ENCODE measurements at places on chromosomes 2 and 18.

GRCh38 chr18:12234451-12235190 lies 19.5 kb upstream of the CIDEA start:
- no peak for DNase-seq

DNA sequence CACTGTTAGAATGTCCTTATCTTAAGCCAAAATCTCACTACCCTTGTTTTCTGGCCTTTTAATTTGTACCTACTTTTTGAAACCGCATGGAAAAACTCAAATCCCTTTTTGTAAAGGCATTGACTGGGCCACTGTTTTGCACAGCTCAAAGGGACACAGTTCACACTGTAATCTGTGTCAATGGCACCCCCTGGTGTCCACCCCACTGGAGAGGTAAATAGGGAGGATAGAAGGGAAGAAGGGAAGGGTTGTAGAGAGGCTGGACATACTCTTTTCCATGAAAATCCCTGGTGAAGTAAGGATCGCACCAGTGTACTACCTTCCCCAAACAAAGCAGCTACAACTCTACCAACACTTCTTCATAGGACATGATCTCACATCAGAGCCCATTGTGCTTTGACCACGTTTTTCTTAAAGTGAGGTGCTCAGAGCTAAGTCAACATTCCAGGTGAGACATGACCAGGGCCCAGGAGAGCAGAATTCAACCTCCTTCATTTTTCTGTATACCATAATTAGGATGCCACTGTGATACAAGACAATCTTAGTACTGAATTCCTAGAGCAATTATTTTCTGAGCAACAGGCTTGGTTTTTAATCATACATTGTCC lies 92.4 kb upstream of the RMDN2 start:
- DNase-seq = peak; percentile 65

- DNase-seq = no peak
These were observed 329.1 kb downstream of the SETBP1 start for GRCh38 chr18:45009756-45010155.

GRCh38 chr2:204468746-204469429 lies 76.4 kb upstream of the PARD3B start:
- DNase-seq = peak; percentile 94

DNA sequence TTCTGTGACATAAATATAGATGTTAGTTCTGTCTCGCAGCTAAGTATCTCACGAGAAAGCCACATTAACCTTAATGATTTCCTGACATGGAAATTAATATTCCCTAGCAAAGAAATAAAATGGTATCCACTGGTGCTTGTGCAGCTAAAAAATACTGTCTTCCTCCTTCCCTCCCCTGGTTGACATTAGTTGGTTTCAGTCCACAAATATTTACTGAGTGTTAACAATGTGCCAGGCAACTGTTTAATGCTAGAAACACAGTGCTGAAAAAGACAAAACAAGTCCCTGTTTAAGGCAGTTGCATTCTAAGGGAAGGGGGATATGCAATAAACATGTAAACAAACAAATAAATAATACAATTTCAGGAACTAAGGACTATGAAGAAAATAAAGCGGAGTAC lies 44.2 kb upstream of the VPS54 start:
- DNase-seq = no peak

GRCh38 chr18:73748731-73749130 lies 398.9 kb downstream of the FBXO15 start:
- DNase-seq = no peak

- DNase-seq = no peak
These were observed 386.2 kb downstream of the SETBP1 start for GRCh38 chr18:45066886-45067285.

DNA sequence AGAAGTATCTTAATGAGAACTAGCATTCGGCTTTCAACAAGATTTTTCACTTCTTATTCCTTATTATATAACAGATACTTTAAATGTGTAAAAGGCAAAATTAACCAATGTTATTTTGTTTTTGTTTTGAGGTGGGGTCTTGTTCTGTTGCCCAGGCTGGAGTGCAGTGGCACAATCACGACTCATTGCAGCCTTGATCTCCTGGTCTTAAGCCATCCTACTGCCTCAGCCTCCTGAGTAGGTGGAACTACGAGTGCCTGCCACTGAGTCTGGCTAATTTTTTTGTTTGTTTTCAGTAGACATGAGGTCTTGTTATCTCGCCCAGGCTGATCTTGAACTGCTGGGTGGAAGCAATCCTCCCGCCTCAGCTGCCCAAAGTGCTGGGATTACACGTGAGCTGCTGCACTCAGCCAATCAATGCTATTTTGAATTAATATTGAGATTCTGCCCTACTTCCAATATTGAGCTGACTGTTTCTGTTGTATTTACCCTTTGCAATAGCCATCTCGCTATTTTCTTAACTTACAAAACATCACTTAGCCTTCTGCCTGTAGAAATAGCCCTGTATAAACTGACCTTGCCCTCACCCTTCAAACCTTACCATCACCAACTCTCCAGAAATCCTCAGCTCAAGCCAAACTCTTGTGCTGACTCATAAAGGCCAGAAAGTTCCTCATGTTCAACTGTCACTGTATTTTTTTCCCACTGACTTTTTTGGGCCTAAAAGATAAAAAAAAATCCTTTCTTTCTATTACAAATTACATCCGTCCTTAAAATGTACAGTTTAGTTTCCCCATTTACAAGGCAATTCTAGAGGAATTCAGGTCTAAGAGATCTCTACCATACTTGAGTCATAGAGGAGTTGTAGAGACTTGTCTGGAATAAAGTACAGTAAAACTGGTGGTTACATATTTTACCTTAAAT lies 94.3 kb downstream of the OLA1 start:
- DNase-seq = peak; percentile 61

DNA sequence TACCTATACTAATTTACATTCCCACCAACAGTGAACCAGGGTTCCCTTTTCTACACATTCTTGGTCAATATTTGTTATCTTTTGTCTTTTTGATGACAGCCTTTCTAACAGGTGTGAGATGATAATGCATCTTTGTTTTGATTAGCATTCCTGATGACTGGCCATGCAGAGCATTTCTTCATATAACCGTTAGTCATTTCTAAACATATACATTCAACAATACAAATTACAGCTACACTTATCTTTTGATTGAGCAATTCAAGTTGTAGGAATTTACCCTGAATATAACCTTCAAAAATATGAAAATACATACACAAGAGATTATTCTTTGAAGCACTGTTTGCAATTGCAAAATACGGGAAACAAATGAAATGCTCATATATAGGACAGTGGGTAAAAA lies 94.9 kb downstream of the TMEM131 start:
- DNase-seq = no peak

GRCh38 chr18:48641981-48642380 lies 103.2 kb downstream of the CTIF start:
- no peak for DNase-seq

- DNase-seq = no peak
These were observed 18.0 kb downstream of the HJURP start for GRCh38 chr2:233836359-233836758.

DNA sequence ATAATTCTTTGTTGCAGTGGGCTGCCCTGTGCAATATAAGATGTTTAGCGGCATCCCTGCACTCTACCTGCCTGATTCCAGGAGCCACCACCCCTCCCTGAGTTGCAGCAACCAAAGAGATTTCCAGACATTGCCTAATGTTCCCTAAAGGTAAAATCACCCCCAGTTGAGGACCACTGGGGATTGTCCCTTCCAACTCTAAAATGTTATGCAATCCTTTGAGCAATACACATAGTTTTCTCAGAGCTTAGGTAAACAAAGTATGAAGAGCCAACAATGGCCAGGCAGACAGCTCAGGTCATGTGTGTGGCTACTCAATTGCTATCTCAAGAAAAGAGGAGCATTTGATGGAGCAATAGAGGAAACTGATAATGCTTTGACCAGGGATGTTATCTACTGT lies 87.0 kb downstream of the XDH start:
- DNase-seq = no peak

Measured in AG09319 (cell line).